ENCODE measurements at places on chromosomes 3 and 15.

DNA sequence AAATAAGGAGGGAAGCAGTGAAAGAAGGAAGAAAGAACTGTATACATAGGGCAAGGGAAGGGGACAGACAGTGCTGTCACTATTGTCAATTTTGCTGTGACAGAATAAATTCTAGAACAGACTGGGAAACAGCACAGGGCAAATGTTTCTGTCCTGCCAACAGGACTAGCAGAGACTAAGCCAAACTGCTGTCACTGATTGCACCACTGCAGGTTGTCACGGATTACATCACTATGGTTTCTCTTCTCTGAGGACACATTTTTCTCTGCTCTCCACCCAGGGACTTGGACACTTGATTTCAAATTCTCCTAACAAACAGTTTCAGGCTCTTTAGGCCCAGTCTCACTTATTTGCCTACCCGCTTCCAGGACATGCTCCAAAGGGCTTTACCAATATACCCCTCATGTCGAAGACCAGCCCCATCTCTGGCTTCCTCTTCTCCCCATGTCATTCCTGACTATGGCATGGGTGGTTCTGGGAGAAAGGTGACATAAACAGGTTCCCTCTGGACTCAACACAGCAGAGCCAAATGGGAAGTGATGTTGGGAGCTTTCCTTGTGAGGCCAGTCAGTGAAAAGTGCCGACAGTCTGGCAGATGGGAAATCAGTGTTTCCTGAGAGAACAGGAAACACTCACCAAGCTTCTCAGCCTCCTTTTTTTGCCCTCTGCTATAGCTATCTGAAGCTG, 70.2 kb upstream of the ST3GAL6 start:
- H3K27me3 ChIP-seq, result no peaks in the 10 kb centered on the region
- DNase-seq, result no peak
- H3K4me3 ChIP-seq, result no peak overlapping the region
- no peaks in the 10 kb centered on the region for H3K4me1 ChIP-seq
- H3K36me3 ChIP-seq, result no peaks in the 10 kb centered on the region

- H3K4me1 ChIP-seq, result no peaks in the 10 kb centered on the region
- no peak overlapping the region for H3K27ac ChIP-seq
- no peak for DNase-seq
- no peak overlapping the region for H3K4me3 ChIP-seq
- peaks cover 23% of the 10 kb centered on the region for H3K27me3 ChIP-seq
Observed at GRCh38 chr3:100869787-100870186, 123.4 kb downstream of the ABI3BP start.

DNA sequence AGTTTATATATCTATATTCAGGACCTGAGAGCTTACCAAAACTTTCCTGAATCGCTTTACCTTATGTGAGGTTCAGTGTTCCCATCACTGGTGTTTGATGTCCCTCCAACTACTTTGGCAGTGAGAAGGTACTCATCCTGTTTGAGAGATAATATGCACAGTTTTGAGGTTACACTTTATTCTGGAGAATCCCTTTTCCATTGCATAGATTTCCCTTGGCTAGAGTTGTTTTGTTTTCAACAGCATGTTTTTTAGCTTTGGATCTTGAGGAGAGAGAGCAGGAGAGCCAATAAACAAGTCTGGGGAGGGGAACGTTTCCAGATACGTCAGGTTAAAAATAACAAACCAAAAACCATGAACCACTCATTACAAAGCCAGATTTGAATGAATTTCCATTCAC, 33.6 kb downstream of the CD200 start:
- H3K27me3 ChIP-seq, result no peaks in the 10 kb centered on the region
- no peak overlapping the region for H3K4me3 ChIP-seq
- no peak for DNase-seq
- peaks cover 13% of the 10 kb centered on the region for H3K36me3 ChIP-seq
- H3K4me1 ChIP-seq, result peaks cover 35% of the 10 kb centered on the region

DNA sequence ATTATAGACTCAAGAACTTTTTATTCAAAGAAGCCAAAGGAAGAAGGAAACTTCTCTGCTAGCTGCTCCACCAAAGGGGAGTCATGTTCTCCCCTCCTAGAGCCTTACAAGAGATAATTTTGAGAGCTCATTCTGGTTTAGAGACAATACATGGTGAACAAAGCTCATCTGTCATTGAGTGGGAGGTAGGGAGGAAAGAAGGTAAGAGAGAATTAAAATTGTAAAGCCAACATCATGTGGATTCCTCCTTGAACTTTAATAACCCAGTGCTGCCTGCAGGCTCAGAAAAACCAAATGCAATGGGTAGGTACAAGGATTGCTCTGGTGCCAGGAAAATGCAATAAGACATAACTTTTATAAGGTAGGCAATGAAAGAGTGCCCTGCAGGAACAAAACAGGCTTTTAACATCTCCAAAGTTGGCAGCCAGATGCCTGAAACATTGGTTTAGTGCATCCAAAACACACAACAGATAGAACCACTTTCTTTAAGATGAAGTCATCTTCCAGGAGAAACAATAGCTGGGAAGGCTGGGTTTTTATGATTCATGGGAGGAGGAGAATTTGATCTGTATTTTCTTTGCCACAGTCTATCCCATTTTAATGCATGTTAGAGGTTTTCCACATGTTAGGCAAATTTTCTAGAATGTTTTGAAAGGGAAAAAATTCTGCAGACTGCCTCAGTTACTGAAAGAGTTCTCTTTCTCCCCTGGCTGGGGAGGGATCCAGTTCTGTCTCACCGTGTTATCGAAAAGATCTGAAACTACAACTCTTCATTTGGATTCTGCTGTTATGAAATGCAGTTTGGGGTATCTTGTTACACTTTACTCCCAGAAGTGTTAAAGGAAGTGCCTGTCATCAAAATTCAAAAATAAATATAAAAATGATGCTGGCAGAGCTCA, 11.3 kb upstream of the ARHGEF3 start:
- H3K36me3 ChIP-seq, result no peaks in the 10 kb centered on the region
- H3K4me3 ChIP-seq, result peak overlapping the region; percentile 54

GRCh38 chr3:80753021-80753420, 985.2 kb upstream of the ROBO1 start:
- H3K27me3 ChIP-seq, result no peaks in the 10 kb centered on the region
- no peak overlapping the region for H3K4me3 ChIP-seq
- H3K36me3 ChIP-seq, result no peaks in the 10 kb centered on the region
- DNase-seq, result no peak

DNA sequence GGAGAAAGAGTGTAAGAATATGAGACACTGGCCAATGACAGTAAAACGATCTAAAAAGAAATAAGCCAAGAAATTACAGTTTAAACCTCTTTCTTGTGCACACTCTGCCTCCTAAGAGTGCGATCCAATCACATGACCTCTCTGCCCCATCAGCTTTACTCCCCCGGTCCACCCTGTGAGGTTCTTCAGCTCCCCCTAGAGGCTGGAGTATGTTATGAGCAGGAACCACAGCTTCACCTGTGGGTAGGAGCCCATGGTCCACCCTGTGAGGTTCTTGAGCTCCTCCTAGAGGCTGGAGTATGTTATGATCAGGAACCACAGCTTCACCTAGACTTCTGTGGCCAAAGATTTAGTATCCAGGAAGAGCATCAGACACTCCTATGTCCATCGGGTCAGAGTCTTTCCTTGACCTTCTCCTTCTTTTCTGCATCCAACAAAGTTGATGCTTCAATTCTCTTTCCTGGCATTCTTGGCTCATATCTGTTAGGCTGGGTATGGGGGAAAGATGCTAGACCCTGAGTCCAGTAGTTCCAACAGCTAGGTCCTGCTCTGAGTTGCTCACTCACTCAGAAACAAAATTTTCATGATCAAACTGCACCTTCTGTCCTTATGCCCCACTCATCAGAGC, 164.0 kb downstream of the MINAR1 start:
- peaks cover 48% of the 10 kb centered on the region for H3K27me3 ChIP-seq
- H3K36me3 ChIP-seq, result no peaks in the 10 kb centered on the region
- peaks cover 6% of the 10 kb centered on the region for H3K4me1 ChIP-seq
- DNase-seq, result peak; percentile 69
- peak overlapping the region; percentile 6 for H3K4me3 ChIP-seq
- no peak overlapping the region for H3K27ac ChIP-seq

GRCh38 chr3:145696011-145696410, 465.0 kb downstream of the PLOD2 start:
- no peaks in the 10 kb centered on the region for H3K4me1 ChIP-seq
- H3K27ac ChIP-seq, result no peak overlapping the region

- peaks cover 6% of the 10 kb centered on the region for H3K36me3 ChIP-seq
- no peak overlapping the region for H3K27ac ChIP-seq
- H3K27me3 ChIP-seq, result peaks cover 8% of the 10 kb centered on the region
Observed at GRCh38 chr3:127360647-127361046, 72.8 kb upstream of the PRR20G start.

- no peak overlapping the region for H3K27ac ChIP-seq
- no peaks in the 10 kb centered on the region for H3K27me3 ChIP-seq
- H3K4me3 ChIP-seq, result no peak overlapping the region
- no peak for DNase-seq
- peaks cover 2% of the 10 kb centered on the region for H3K36me3 ChIP-seq
- H3K4me1 ChIP-seq, result peaks cover 6% of the 10 kb centered on the region
Observed at GRCh38 chr3:60140160-60140559, 1090.3 kb upstream of the CFAP20DC start.

DNA sequence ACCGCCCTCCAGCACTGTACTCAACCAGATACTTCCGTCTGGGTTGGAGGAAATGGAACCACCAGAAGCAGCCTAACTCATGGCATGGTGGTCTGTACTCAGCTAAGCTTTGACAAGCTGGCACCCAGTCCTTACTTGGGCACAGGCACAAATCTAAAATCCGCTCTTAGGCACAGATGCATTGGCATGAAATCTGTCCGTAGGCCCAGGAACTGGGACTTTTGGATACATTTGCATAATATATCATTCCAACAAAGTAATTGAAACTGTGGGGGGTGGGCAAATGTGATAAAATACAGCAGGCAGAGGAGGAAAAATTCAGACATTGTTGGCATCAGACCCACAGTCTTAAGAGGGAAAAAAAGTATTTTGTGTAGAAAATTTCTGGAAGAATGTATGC, 75.4 kb downstream of the C3orf85 start:
- no peak overlapping the region for H3K27ac ChIP-seq
- no peaks in the 10 kb centered on the region for H3K4me1 ChIP-seq
- H3K27me3 ChIP-seq, result no peaks in the 10 kb centered on the region
- no peak for DNase-seq
- no peaks in the 10 kb centered on the region for H3K36me3 ChIP-seq
- H3K4me3 ChIP-seq, result no peak overlapping the region

GRCh38 chr3:123054109-123054778, 12.6 kb upstream of the PDIA5 start:
- H3K27ac ChIP-seq, result no peak overlapping the region
- no peaks in the 10 kb centered on the region for H3K4me1 ChIP-seq
- no peak for DNase-seq
- H3K4me3 ChIP-seq, result no peak overlapping the region
- H3K27me3 ChIP-seq, result peaks cover 7% of the 10 kb centered on the region

DNA sequence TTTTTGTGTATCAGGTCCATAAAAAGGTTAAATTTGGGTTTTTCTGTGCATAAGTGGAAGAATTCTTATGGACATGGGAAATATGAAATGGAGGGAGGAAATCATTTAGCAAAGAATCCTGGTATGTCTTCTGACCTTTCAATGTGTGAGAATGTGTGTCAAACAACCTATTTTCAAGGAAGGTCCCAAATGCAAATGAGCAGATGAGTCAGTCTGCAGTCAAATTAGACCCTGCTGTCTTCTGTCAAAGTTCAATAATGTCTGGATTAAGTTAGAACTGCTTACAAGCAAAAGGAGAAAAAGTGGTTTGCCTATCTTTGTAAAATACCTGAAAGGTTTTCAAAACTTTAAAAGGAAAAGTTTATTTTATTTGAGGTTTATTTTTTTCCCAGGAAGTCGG, 15.3 kb downstream of the FBN1 start:
- no peak overlapping the region for H3K27ac ChIP-seq
- no peaks in the 10 kb centered on the region for H3K27me3 ChIP-seq
- peak overlapping the region; percentile 4 for H3K4me3 ChIP-seq
- H3K36me3 ChIP-seq, result no peaks in the 10 kb centered on the region
- H3K4me1 ChIP-seq, result peaks cover 9% of the 10 kb centered on the region
- no peak for DNase-seq

GRCh38 chr3:47496892-47497291, 16.6 kb downstream of the ELP6 start:
- no peak overlapping the region for H3K4me3 ChIP-seq
- H3K4me1 ChIP-seq, result peaks cover 5% of the 10 kb centered on the region
- H3K36me3 ChIP-seq, result peaks cover 7% of the 10 kb centered on the region
- H3K27ac ChIP-seq, result no peak overlapping the region
- no peak for DNase-seq

DNA sequence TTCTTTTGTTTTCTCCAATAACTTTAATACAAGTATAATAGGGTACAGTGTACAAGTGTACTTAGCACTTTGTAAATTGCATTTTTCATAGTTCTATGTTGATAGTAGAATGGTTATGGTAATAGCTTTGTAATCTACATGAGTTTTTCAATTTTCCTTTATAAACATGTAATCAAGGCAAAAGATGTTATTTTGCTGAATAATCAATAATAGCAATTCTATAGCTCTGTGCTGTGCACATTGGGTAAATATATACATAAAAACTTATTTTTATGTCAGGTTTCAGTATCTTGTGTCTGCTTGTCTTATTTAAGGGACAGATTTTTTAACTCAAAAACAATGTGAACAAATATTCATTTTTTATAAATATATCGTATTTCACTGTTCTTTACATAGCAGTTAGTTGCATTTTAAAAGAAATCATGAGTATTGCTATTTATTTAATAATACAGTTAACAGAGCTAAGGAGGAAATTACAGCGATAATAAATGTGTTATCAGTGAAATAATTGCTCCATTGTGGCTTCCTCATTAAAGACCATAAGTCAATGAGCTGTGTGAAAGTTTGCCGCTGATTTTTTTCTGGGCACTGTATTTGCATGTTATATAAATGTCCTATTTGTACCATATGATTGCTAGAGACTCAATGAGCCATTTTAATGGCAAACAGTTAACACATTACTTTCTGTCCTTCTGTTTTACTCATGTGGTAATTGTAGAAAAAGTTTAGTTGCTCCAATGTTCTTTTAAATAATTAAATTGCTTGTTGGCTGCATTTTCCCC, 214.6 kb upstream of the STAC start:
- H3K4me3 ChIP-seq, result no peak overlapping the region
- H3K27me3 ChIP-seq, result no peaks in the 10 kb centered on the region
- H3K36me3 ChIP-seq, result no peaks in the 10 kb centered on the region
- no peak overlapping the region for H3K27ac ChIP-seq

DNA sequence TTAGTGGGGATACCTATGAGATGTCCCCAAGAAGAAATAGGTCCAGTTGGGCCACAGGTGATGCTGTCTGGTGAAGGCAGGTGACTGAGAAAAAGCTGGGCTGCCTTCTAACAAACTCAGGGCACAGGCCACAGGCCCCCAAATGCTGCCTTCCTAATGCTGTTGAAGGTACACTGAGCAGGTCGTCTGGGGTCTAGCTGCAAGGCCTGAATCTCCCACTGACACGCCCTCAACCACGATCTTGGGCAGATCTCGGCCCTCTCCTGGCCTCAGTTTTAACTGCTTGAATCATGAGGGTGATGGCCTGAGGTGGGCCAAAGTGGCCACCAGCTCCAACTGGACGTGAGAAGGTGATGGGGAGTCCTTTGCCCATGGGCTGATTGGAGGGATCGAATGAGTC, 2.1 kb upstream of the ACSBG1 start:
- peaks cover 5% of the 10 kb centered on the region for H3K4me1 ChIP-seq
- no peak for DNase-seq
- H3K27me3 ChIP-seq, result no peaks in the 10 kb centered on the region
